Skeletal muscle cell (primary cell): ENCODE measurements at places on chromosomes 16 and 17.

- no peak for DNase-seq
These were observed 9.2 kb upstream of the ATMIN start for GRCh38 chr16:81026429-81026828.

DNA sequence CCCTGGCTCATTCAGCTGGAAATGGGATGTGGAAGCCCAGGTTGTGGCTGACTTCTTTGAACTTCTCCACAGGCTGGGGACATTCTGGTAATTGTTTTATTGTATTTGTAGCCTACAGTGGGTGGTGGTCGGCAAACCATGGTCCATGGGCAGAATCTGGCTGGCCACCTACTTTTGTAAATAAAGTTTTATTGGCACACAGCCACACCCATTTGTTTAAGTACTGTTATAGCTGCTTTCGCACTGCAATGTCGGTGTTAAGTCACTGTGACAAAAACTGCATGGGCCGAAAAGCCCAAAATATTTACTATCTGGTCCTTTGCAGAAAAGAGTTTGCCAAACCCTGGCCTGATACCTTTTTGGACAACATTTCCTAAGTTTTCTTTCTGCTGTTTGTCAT lies 86.2 kb downstream of the NTN1 start:
- DNase-seq, result no peak

- DNase-seq, result no peak
These were observed 23.9 kb downstream of the PHB1 start for GRCh38 chr17:49390548-49391324.

DNA sequence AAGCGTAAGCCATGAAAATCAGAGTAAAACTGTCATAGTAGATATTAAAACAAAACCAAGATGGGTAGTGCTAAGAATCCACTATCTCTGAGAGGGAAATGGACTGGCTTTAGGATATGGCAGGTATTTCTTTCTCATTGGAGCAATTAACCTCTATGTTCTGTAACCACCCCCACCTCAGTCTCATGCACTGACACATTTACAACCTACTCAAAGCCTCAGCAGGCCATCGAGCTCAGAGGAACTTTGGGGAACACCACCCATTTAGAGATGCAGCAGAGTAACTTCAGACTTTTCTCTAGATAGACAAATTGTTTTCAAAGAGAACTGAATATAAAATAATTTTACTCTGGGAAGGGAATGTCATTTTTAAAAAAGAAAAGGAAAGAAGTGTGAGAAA lies 615.8 kb upstream of the ZFHX3 start:
- no peak for DNase-seq

DNA sequence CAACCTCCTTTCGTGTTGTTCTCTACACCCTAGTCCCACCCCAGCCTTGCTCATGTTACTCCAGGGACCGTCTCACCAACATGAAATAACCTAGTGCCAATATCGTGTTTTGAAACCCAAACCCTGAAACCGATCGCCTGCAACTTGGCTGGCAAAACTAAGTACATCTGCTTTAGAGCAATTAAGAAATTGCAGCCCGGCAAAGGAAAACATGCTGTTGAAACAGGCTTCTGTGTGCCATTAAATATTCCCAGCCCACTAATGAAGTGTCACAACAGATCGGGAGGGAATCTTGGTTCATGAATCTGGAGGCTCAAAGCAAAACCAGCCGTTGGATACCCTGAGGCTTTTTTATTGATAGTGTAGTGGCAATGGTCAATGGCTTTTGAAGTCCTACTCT lies 48.3 kb upstream of the GPR139 start:
- DNase-seq, result no peak

GRCh38 chr16:3088925-3089716 lies 10.0 kb downstream of the ZSCAN10 start:
- no peak for DNase-seq

DNA sequence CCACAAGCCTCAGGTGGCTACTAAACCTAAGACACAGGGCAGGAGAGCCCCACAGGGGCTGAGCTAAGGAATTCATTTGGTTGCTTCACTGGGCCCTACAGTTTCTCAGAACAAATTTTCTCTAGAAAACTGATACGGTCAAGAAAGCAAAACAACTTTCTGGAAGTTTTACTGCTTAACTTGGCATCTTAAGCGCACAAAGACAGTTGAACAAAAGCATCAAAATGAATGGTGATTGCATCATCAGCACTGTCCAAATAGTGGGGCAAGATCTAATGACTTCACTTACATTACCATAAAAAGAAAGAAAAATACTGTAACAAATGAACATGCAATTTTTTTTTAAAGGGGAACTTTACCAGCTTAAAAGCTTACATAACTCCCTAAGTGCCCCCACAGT lies 47.6 kb downstream of the XPO6 start:
- DNase-seq, result peak; percentile 49

GRCh38 chr16:78679546-78679945 lies 580.1 kb downstream of the WWOX start:
- no peak for DNase-seq

- DNase-seq, result no peak
These were observed 109.8 kb downstream of the GOSR1 start for GRCh38 chr17:30586818-30587595.

- peak; percentile 4 for DNase-seq
These were observed 1.2 kb downstream of the GPR142 start for GRCh38 chr17:74368341-74369081.

GRCh38 chr16:69029121-69029520 lies 76.3 kb upstream of the HAS3 start:
- no peak for DNase-seq

DNA sequence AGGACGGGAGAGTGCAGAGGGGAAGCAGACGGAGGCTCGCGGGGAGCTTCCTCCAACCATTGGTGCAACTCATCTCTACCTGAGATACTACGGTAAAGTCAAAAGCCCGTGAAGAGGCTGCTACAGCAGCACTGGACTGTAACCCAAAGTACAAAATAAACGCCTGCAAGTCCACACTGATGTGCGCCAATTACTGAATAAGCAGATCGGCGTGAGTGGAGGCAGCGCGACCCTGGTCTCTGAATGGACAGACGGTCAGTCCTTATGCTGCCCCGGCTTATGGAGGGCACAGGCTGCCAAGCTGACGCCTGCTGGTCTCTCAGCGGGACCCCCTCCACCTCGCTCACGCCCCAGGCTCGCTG lies 58.5 kb downstream of the LMF1 start:
- DNase-seq, result no peak

GRCh38 chr17:40841246-40841645 lies 18.8 kb upstream of the KRT10 start:
- DNase-seq, result no peak

GRCh38 chr17:13204607-13205237 lies 186.9 kb upstream of the ELAC2 start:
- DNase-seq, result no peak

DNA sequence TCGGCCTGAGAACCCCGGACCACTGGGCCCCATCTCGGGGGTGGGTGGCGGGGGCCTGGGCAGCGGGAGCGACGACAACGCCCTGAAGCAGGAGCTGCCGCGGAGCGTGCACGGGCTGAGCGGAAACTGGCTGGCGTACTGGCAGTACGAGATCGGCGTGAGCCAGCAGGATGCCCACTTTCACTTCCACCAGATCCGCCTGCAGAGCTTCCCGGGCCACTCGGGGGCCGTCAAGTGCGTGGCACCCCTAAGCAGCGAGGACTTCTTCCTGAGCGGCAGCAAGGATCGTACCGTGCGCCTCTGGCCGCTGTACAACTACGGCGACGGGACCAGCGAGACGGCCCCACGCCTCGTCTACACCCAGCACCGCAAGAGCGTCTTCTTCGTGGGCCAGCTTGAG lies 8.9 kb upstream of the SERPINF2 start:
- DNase-seq, result no peak

DNA sequence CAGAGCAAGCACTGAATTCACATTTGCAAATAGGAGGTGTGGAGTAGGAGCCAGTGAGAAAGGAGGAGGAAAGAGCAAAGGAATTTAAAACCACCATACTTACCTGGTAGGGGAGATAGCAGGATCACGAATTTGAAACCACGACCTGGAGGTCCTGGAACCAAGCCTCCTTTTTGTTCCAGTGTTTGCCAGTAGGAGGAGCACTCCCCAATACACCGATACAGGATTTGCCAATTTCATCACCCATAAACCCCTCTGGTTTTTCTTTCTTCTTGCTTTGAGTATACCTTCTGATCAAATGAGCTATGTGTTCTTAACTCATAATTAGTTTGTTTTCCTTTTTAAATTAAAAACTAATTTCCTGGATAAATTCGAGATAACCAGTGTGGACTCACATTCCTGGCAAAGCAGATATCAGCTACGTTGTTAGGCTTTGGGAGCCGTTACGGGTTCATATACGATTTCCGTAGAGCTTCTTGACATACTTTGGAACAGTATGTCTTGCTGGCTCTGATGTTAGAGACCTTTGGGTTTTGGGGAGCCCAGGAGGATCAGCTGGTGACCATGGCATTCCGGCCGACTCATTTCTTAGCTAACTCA lies 22.7 kb downstream of the BCO1 start:
- no peak for DNase-seq

DNA sequence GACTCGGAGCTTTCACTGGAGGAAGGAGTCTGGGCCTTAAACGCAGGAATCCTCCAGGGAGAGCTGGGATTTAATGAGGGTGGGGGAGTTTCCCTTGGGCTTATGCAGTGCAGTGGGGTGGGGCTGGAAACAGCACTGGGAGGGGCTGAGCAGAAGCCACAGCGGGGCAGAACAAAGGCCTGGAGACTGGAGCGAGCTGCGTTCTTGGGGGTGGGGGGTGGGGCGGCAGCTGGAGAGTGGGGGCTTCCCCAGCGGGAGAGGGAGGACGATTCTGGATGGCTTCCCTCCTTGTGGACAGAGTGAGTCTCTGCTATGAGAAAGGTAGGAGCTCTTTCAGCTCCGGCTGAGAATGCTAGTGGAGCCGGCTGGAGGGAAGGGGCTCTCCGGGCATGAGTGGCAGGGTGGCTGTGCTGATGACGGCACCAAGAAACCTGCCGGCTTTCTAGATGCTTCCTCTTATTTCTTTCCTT lies 406.0 kb downstream of the SEC14L1 start:
- DNase-seq, result no peak

DNA sequence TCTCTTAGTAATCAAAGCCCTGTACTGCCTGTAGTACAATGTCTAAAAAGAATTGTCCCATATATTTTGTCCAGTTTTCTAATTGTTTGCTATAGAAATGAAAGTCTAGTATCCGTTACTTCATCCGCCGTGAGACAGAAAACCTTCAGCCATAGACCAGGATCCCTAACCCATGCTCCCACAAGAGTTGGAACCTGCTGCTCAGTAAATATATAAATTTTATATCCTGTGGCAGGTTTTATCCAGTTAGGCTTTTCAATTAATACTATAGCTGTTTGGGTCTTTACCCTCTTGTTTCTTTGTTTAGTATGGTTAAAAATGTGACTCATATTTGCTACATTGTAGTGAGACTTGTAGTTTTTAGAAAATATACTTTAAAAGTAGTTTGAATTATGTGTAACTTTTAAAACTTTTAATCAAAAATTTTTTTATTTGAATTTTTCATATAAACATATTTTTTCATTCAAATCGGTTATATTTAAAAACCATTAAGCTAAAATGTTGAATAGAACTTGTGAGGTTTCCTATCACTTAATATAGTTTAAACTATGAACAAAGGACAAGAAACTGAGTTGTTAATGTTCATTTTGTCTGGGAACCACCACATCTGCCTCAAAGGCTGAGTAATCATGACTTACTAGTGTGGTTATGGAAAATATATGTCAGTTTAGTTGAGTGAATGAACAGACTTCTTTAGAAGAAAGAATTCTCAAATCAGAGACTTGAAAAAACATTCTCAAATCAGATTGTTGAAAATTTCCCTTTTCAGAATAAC lies 54.8 kb downstream of the VMP1 start:
- DNase-seq, result no peak

GRCh38 chr17:2954898-2955445 lies 108.4 kb downstream of the OR1D5 start:
- DNase-seq, result peak; percentile 94

DNA sequence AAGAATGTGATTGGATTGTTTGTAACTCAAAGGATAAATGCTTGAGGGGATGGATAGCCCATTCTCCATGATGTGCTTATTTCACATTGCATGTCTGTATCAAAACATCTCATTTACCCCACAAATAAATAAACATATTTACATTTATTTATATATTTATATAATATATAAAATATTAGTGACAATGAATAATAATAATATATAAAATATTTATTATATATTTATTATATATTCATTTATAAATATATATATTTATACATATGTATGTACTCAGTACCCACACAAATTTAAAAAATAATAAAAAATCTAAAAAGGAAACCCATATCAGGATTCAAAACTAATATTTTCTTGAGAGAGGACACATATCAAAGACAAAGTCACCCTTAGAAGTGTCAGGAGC lies 429.9 kb downstream of the KCNJ2 start:
- DNase-seq, result no peak

GRCh38 chr16:70158261-70158939 lies 15.2 kb upstream of the CLEC18C start:
- DNase-seq, result no peak

- no peak for DNase-seq
These were observed 41.5 kb upstream of the B4GALNT2 start for GRCh38 chr17:49090878-49091594.
